ENCODE measurements at places on chromosomes 13 and 19.

GRCh38 chr13:94483970-94484369 lies 4.5 kb upstream of the DCT start:
- no peak for DNase-seq

GRCh38 chr19:47663435-47663910 lies 49.7 kb upstream of the EHD2 start:
- peak; percentile 82 for DNase-seq

DNA sequence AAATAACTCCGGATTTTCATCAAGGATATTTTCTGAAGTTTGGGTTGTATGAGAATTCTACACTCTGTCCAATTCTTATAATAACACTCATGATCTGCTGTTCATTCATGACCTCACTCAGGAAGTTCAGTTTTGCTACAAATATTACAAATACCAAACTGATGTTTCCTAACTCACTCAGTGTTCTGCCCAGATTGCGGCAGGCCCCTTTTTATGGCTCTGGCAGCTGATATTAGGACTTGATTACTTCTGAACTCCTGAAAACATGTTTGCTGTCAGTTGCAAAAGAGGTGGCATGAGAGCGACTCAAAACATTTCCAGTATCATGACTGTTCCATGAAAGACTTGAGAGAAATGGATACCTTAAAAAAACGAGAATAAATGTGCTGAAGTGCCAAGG lies 188.0 kb downstream of the RGCC start:
- peak; percentile 55 for DNase-seq

DNA sequence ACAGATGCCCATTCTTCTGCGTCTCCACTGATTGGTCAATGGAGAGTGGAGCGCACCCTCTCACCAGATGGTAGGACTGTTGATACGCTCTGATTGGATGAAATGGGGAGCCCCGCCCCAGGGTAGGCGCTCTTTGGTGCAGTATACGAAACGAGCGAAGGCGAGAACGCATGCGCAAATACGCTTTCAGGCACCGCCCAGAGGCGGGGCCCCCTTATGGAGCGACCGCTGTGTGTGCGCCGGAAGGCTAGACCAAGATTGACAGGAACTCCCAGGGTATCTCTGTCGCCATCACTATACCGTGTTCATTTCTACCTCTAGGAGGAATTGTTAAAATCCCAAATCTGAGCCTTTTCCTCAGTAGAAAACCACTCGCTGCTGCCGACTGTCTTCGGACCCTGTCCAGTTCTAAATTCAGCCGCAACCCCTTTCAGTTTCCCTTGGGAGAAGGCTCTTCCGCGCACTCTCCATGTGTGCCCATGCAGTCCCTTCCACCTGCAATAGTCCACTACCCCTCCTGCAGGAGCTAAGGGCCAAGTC lies 720 bp upstream of the HNRNPL start:
- no peak for DNase-seq

GRCh38 chr19:35618857-35619256 lies 6.3 kb downstream of the HAUS5 start:
- no peak for DNase-seq

All from fibroblast of the conjunctiva (primary cell).